ENCODE measurements at places on chromosomes 3 and 15.
A peak's percentile ranks its signal among the peaks of the same experiment; 100 is the strongest.

GRCh38 chr15:27686971-27687370 is 412.1 kb downstream of the OCA2 start:
- no peak for DNase-seq

DNA sequence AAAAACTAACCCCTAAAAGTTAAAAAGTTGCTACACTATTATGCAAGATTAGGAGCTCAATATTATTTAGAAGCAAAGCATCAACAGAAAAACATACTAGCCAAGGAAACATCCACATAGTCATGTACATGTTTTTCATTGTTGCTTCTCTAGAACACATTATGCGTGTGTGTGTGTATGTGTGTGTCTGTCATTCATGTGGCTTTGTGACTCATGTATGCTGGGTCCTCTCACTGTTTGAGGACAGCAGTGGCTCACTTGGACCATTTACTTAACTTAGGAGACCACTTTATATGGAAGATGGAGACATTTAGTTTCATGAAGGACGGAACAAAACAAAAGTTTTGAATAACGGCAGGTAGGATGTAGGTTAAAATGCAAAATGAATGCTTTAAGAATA is 219.4 kb upstream of the THBS1 start:
- DNase-seq, result no peak

DNA sequence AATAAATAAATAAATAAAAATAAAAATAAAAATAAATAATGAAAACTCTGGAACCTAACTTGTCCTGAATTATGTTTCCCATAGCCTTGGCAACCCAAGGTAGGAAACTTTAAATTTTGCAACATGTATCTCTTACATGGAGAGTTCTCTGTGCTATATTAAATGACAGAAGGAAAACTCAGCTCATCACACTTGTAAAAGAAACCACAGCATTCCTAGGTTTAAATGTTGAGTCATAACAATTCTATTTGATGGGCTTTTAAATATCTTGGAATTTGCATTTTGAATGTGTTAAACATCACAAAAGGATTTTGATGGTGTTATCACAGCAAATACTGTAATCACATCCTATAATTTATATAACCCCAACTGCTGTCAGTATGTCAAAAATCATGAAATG is 144.2 kb downstream of the LRTM1 start:
- DNase-seq, result no peak

DNA sequence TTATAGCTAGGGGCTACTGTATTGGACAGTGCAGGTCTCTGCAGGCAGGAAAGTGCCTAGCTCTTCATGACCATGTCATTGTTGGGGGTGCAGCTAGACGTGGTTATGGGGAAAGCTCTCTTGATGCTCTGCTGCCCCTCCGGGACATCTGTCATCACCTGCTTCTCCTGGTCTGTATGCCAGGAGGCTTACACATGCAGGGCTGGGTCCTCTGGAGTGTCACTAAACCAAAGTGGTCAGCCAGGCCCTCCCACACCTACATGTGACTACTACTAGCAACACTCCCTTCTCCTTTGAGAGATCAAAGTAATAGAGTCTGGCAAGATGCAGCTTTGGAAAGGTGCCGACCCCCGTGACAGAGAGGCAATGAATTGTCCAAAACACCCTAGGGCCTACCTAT is 98.5 kb downstream of the SST start:
- no peak for DNase-seq

- no peak for DNase-seq
These were observed 11.6 kb downstream of the ADAMTS17 start for GRCh38 chr15:100330221-100330620.

DNA sequence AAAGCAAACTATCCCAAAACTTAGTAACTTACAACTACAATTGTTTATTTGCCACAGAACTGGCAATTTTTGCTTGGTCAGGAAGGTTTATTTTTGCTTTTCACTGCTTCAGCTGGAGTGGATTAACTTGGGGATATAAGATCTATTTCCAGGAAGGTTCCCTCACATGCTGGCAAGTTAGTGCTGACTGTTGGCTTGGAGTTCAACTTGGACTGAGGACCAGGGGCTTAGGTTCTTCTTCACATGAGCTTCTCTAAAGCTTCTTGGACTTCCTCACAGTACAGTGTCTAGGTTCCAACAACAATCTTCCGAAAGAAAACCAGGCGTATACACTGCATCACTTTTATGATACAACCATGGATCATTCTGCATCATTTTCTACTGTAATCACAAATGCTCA is 264.4 kb downstream of the CHL1 start:
- no peak for DNase-seq

DNA sequence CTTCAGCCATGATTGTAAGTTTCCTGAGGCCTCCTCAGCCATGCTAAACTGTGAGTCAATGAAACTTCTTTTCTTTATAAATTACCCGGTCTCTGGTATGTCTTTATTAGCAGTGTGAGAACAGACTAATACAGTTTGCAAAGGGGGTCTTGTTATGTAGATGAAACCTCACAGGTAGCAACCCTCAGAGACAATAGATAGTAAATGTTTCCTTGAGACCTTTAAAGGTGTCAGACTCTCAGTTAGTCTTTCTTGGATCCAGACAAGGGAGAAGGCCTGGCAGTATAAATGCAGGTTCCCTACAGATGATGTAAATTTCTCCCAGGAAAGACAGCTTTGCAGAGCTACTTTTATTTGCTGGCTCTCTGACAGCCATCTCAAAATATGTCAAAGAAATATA is 510.8 kb downstream of the AGBL1 start:
- DNase-seq, result no peak

DNA sequence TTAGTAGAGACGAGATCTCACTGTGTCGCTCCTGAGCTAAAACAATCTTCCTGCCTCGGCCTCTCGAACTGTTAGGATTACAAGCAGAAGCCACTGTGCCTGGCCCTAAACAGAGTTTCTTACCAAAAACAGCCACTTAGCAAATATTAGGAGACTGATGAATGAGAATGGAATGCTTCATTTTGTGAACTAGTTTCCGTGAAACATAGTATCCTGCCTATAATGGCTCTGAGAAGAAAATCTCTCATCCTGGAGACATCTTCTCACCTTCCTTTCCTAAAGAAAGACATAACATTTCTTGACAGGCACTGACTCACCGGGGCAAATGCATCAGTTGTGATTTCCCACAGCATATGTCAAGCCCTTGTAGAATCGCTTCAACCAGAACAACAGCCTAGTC is 44.9 kb downstream of the GJD2 start:
- DNase-seq, result no peak

- DNase-seq, result no peak
These were observed 122.9 kb downstream of the RFTN1 start for GRCh38 chr3:16390581-16390980.

DNA sequence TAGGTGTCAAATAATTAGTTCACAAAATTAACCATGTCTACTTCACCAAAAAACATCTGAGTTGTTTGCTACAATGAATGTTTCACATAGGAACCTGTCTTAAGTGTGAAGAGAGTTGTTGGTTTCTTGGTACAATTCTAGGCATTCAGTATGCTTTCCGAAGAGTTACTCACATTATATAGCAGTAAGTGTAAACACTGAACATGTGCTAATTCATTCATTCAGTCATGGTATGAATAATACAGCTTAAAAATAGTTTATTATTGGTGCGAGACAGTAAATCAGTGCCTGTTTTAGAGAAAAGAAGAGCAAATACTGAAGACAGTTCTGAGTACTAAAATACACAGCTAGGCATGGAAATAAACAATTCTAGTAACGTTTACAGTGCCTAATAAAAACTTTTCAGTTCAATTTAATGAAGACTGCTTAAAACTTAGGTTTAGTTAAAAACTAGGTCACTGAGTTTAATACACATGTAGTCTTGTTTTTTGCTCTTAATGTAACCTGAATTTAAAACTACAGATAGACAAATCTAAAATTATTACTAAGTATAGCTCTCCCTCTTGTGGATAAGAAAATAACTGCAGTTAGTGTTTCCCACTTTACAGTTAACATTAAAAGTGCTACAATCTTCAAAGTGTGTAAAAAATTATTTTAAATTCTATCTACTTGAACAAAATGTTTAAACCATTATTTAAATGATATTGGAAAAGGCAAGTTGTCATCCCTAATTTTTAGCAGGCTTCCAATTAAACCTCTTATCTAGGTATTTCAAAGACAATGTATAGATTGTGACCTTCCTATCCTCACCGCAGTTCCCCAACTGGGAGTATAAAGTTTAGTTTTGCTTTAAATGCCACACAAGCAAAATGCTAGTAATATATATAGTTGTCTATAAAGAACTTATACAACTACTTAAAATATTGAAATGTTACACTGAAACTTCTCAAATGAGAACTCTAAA is 20.1 kb upstream of the ZCWPW2 start:
- DNase-seq, result no peak

DNA sequence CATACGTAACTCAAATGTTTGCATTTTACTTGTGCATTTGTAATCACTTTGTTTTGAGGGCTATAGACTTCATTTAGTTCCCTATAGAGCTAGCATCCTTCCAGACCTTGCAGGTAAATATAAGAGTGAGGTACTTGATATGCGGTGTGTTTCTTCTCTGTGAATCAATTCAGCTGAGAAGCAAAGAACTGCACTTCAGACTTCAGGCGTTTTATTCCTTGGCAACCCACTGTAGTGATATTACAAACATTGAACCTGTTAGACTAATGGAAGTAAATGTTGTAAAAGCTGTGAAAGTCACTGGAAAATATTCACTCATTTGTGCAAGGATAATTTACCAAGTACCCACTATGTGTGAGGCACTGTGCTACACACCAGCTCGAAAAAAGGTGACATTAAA is 94.1 kb upstream of the CHL1 start:
- DNase-seq, result no peak

- no peak for DNase-seq
These were observed 5.9 kb downstream of the MEIS2 start for GRCh38 chr15:37094333-37094914.

GRCh38 chr3:11074451-11074850 is 79.8 kb upstream of the HRH1 start:
- DNase-seq, result no peak

- peak; percentile 68 for DNase-seq
These were observed 10.7 kb upstream of the SPTBN5 start for GRCh38 chr15:41904541-41905005.

DNA sequence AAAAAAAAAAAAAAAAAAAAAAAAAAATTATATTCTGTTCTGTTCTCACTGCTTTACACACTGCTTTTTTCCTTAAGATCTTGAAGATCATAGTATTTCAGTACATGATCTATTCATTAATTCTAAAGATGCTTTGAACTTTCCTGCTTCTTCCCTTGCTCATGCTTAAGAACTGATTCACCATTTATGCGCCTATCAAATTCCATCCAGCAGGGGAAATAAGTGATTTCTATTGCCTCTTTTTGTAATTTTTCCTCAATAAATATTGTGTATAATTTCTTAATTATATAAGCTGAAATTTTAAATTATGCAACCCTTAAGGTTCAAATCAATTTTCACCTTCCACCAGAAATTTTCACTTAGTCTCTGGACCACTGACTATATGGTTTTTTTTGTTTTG is 10.6 kb downstream of the DENND6A start:
- DNase-seq, result no peak

GRCh38 chr3:34013818-34014570 is 215.6 kb downstream of the PDCD6IP start:
- DNase-seq, result no peak

DNA sequence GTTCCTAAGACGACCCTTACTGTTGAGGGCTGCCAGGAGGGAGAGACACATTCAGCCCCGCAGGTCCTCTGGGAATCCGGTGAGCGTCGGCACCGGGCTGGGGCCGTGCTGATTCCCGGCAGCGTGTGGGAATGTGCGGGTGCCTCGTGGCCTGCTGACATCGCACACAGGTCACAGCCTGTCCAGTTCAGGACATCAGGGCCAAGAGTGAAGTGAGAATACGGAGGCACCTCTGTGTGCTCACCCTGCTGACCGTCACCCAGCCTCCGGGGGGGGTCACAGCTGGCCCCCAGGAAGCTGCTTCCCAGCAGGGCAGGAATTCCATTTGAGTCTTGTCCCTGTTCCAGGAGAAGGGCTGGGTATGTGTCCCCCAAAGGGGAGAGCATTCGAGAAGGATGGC is 53.6 kb downstream of the PGPEP1L start:
- DNase-seq, result no peak

- DNase-seq, result peak; percentile 79
These were observed at the start of gene ISL2 for GRCh38 chr15:76336254-76337058. Gene ISL2 (plus strand): TSS chr15:76336773. CDS start chr15:76336884, 111 bp downstream.

- DNase-seq, result no peak
These were observed 24.0 kb upstream of the PIK3R4 start for GRCh38 chr3:130770644-130771043.

- DNase-seq, result no peak
These were observed 271.0 kb upstream of the GADL1 start for GRCh38 chr3:31165399-31165860.

DNA sequence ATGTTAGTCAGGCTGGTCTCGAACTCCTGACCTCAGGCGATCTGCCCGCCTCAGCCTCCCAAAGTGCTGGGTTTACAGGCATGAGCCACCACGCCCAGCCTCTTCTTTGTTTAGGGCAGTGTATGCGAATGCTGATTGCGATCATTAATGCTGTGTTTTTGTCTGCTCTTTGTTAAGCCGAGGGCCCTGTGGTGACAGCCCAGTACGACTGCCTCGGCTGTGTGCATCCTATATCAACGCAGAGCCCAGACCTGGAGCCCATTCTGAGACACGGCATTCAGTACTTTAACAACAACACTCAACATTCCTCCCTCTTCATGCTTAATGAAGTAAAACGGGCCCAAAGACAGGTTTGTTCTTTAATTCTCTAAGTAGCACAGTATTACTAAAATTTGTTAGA is 7.8 kb downstream of the KNG1 start:
- DNase-seq, result no peak

GRCh38 chr15:98551936-98552562 is 96.3 kb upstream of the IGF1R start:
- DNase-seq, result no peak

DNA sequence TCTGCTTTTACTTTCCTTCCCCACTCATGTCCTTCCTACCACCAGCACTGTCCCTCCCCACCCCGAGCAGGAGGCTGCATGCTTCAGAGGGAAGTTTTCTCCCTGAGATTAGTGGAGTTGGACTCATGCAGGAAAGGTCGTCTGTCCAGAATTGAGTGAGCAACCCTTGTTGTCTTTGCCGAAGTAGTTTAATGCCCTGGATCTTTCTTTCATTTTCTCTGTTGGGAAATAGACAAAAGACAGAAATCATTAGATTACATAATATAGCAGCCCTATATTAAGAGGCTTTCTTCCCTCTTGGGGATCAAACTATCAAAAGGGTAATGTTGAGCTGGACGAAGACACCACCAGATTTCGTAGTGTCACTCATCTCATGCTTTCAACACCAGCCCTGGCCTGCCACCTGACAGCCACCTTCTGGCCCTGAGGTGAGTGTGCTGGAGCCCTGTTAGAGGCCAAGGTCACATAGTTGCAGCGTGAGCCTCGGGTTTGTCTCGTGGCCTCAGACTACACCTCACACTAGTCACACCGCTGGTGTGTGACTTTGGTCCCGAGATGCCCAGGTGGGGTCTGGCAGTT is 231.0 kb downstream of the ITPR1 start:
- DNase-seq, result no peak

- no peak for DNase-seq
These were observed 536.7 kb downstream of the SOX2 start for GRCh38 chr3:182248349-182248880.

Measured in CD4-positive, alpha-beta T cell treated with Interferon gamma for 1 hour (primary cell).